NT2/D1 (cell line): ENCODE measurements at places on chromosomes 2 and 18.

DNA sequence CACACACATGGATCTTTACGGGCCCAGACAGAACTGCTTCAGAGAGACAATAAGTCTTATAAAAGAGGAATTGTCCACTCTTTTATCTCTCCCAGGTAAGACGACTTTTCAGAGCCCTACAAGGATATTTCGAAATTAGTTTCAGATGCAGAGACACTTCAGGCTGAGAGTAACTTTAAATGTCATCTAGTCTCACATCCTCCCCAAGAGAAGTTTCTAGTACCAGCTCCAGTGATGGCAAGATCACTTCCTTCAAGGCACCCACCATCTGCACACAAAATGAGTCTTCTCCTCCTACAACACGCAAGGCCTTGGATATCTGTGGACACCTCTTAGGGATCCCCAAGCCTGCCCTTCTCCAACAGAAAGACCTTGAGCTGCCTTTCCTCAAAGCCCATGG is 39.0 kb upstream of the KLHL29 start:
- DNase-seq = no peak

DNA sequence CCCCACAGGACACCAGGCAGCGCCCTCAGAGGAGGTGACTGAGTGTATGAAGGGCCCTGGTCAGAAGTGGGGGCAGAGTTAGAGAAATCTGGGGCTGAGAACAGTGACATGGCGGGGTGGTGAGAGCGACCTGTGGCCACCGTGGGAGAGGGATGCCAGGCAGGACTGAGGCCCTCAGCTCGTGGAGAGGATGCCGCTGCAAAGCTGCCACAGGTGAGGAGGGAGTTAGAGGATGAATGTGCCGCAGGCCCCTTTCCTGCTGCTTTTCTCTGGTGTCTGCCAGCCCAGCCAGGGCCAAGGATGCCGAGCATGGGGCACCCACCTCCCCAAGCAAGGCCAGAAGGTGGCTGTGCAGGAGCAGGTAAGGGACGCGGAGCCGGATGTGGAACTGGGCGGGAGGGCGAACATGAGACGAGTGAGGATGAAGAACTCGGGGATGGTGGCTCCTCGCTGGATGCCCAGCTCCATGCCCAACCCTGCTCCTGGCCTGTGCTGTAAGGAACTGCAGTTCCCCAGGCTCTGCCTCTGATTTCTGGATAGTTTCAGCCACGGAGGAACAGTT is 269.2 kb upstream of the HDAC4 start:
- DNase-seq = no peak

- DNase-seq = peak; percentile 32
These were observed 64.5 kb downstream of the LYPD1 start for GRCh38 chr2:132605236-132606180.

DNA sequence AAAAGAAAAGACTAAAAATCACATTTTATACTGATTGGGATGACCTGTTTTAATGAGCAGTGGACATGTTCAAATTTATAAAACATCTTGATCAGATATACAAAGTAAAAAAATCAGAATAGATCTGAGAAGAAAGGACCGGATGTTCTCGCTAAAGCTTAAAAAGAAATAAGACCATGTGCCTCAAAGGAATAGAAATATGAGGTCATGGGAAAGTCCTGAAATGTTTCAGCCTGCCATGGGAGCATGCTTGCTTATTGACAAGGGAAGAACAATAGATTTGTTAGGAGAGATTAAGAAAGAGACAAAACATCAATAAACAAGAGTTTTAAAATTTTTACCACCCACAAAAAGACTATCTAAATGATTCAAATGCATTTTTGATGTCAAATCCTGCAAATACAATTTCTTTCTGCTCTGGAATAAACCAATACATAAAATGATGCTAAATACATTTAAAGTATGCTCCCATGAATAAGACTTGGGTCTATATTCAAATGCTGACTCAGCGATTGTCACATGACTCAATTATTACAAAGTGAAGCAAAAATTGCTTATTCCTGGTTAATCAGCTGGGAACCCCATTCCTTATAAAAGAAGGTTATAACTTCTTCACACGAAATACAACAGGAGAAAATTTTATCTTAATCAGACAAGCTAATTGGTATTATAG is 633.9 kb upstream of the PKDCC start:
- no peak for DNase-seq

- no peak for DNase-seq
These were observed 69.1 kb downstream of the TWIST2 start for GRCh38 chr2:238916875-238917590.

DNA sequence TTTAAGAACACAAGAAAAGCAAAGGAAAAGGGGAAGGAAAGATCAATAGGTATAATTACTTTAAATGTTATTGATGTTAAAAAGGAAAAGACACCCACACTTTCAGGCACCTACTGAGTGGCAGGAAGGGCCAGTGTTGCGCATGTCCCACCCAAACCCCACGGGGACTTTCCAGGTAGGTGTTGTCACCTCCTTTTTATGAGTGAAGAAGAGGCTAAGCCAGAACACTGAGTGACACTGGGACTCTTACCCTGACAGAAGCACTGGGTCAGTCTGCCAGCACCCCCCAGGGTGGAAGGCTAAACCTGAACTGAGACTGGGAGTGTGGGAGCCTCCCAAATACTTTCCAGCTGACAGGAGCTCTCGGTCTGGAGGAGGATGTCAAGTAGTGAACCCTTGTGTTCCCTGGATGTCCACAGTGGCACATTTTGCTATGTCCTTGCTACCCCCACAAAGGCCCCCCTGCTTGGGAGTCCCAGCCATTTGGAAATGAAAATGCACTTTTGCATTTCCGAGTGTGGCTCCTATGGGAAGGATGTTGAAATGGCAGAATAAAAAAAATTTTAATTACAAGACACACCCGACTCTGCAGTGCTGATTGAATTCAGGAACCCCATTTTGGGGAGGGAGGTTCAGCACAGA is 90.9 kb upstream of the SMAD2 start:
- DNase-seq = no peak

- DNase-seq = no peak
These were observed 73.9 kb downstream of the MRO start for GRCh38 chr18:50745945-50746344.

GRCh38 chr18:63575681-63576080 is 11.5 kb upstream of the SERPINB13 start:
- DNase-seq = no peak

GRCh38 chr2:6072276-6072675 is 380.1 kb downstream of the SOX11 start:
- DNase-seq = no peak

DNA sequence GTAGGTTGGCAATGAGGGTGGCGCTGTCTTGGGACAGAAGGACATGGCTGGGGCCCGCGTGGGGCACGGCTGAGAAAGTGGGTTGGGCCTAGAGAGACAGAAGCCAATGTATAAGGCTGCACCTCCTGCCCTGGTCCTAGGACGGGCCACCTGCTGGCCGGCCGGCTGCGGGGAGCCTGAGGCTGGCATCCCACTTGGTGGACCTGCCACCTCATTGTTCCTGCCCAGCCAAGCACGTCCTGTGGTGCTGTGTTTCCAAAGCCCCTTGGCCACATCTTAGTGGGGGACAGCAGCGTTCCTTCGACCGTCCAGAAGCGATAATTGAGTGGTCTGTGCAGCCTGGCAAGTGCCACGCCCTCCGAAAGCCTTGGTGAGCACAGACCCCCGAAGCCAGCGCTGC is 223.9 kb downstream of the LDLRAD4 start:
- no peak for DNase-seq

DNA sequence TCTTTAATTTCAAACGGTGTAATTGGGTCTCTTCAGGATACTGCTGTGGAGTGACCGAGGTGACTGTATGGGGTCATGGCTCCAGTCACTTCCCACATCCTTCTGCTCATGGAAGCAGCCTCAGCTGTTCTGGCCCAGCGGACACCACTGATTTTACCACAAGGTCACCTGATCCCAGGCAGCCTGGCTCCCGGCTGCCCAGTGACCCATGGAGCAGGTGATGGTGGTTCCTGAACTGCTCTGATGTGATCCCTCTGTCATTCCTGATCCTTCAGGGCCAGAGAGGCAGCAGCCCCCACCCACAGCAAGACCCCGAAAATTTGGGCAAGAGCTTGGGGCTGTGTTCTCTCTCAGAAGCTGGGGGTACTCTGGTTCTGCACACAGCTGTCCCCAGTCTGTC is 35.5 kb upstream of the HS6ST1 start:
- DNase-seq = no peak

GRCh38 chr2:109712746-109713145 is 81.4 kb upstream of the RGPD5 start:
- no peak for DNase-seq

DNA sequence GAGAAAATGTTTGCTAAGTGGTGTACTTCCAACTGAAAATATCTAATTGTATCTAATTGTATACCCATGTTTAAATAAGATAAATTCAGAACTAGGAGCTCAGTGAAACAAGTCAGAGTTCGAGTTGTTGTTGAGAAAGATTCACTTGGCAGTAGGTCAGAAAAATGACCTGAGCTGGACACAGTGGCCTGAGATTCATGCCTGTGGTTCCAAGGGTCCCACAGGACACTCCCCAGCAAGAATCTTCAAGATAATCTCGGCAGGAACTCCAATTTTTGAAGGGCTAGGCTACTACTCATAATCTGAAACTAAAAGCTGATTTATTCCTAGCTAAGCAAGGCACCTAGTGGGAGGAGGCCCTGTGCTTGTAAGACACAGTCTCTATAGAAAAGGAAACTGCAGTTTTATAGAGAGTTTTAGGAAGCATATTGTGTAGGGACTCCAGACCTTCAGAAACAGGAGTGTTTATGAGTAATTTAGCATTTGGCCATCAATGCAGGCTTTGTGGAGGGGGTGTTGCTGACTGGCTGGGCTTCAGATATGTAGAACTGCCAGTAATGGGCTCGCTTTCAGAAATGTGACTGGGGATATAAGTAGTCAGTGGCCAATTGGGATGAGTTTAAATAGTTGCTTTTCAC is 43.2 kb downstream of the SP140 start:
- no peak for DNase-seq

DNA sequence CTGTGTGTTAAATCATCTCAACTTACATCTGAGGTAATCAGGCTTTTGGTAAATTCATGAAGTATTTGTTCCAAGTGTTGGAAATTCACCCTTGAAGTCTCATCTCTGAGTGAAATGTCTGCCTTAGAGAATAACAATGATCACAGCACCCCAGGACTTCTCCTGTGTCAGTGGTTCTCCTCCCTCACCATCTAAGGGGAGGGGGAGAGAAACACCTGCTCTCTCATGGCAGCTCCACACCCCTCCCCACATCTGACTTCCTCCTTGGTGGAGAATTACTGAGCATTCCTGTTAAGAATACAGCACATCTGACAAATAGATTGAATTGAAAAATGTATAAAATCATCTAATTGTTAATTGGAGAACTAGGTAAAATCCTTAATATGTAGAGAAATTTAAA is 532.1 kb downstream of the RNF144A start:
- no peak for DNase-seq

DNA sequence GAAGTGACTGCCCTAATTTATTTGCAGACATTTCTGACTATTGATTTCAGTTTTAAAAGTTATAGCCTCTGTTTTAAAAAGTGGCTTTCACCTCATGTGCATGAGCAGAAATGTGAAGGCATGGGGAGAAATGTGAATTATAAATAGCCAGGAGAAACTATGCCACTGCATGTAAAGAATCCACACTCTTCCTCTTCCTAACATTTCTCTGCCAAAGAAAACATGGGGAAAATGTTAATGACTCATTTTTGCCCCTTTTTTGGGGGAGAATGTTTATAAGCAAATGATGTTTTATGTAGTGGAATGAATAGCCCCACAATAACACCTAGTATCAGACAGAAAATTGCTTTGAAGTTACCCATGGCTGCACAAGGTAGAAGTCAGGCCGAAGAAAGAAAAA is 249.0 kb upstream of the TANK start:
- DNase-seq = no peak

GRCh38 chr2:100653449-100654035 is 90.7 kb downstream of the PDCL3 start:
- DNase-seq = no peak

DNA sequence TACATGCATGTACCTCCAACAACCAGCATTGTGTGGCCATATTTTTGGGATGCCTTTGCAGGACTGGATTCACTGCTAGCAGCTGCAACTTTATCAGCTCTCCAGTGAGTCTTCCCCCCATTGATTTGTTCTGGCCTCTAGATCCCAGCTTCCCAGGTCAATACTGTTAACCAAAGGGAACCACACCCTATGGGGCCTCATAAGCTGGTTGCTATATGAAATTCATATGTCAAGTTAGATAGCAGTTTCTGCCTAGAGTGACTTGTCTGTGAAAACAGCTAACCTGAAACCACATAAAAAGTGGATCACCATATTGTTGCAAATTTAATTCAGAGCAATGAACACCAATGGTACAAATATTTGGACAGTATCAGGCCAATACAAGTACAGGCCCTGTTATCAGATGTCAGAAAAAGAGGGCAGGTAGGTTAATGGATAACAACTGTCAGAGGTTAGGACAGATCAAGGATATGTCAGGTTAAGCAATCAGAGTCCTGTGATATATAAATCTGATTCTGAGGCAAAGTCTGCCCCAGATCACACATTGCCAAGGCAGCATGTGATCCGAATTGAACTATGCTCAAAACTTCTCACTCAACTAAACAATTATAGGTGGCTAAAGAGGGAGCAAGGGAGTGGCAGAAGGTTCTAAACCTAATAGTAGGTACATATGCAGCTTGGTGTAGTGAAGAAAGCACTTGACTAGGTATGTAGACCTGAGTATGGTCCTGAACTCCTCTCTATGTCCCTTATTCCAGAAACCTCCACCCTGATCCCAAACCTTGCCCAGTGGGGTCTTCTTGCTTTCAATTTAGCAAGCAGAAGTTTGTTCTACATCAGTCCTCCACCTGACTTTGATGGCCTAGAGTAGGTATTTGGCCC is 310.2 kb upstream of the STON1 start:
- DNase-seq = no peak

- DNase-seq = no peak
These were observed 27.4 kb downstream of the PRKCE start for GRCh38 chr2:45678791-45679348.

GRCh38 chr2:240572141-240573031 is 4.1 kb downstream of the RNPEPL1 start:
- DNase-seq = no peak

DNA sequence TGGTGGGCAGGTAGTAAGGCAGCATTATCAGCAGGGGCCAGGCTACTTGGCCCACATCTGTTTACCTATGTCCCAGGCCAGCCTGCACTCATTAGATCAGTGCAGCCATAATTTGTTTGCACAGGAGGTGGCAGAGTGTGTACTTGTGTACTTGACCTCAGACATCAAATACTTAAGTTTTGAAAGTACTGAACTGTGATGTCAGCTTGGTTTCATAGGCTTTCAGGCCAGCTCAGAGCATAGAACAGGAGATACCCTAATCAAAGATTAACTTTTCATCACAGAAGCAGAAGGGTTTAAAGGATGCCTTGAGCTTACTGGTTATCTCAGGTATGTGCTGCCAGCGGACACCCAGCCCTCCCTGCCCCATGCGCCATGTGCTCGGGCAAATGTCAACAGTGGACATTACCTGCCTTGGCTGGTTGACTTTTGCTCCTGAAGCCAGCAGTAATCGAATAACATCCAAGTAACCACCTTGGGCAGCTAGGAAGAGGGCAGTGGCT is 33.2 kb downstream of the ANKRD29 start:
- DNase-seq = no peak

- no peak for DNase-seq
These were observed 39.5 kb upstream of the LHCGR start for GRCh38 chr2:48795065-48795464.

- peak; percentile 81 for DNase-seq
These were observed 105.6 kb downstream of the CRIM1 start for GRCh38 chr2:36461039-36461681.

- peak; percentile 70 for DNase-seq
These were observed 7.9 kb downstream of the UGP2 start for GRCh38 chr2:63849381-63850203.
